NCI-H2107 (cell line): ENCODE measurements at places on chromosomes 6 and 20.

DNA sequence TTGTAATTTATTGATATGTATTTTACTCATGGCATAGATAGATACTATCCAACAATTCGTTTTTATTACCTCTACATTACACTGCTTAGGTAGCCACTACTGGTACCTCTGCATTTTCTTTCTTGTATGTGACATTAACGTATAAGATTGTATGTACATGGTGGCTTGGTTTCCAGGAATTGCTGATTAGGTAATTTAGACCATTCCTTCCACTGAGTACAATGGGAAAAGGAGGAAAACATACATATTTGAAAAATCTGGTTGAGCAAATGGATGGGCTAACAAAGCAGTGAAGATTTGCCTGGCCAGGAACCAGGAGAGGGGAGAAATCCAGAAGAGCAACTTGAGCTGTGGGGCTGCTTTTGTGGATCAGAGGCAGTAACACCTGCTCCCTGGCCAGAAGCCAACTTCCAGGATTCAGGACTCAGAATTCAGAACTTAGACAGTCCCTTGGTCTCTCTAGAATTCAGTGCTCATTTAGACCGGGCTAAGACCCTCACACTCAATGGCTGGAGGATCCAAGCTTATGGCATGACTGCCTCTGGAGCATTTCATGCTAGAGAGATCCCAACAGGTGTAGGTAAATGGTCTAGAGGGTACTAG is 17.9 kb upstream of the MICB start:
- DNase-seq = peak; percentile 1

DNA sequence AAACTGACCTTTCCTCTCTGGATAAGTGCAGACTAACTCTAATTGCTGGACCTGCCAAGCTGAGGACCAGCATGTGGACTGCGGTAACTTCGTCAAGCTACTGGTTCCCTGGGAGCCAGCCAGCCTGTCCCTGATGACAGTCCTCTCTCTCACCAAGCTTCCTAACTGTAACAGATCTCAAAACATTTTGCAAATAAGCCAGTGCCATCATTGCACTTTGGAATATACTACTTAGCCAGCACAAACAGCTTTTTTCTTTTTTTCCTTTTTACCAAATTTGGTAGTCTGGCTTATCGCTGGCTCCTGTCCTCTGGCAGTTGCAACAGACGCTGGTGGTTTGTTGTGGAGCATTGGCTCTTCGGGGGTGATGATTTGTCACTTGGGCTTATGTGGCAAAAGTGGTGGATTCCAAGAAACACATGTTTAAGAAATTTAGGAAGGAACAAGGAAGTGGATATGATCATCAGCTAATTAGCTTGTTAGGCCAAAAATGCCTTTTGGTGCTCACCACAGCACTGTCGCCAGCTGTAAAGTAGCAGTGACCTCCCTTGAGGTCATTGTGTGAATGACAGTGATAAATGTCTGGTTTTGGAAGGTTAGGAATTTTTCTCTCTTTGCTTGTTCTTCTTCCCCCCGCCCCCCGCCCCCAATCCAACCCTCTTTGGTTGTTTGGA is 171.7 kb downstream of the CLIC5 start:
- DNase-seq = no peak

DNA sequence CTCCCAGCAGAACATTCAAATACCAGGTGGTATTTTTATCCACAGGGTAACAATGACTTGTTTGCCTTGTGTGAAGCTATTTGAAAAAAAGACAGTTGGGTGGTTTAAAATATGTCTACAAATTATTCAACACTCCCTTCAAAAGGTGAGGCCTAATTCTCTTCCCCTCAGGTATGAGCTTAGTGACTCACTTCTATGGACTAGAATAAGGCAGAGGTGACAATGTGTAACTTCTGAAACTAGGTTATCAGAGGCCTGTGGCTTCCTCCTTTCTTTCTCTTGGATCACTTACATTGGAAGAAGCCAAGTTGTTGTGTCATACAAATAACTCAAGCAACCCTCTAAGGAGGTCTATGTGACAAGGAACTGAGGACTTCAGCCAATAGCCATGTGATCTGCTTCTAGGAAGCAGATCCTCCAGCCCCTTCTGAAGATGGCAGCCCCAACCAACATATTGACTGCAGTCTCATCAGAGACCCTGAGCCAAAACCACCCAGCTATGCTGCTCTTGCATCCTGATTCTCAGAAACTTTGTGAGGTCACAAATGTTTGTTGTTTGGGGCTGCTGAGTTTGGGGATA is 102.6 kb downstream of the SNAP25 start:
- no peak for DNase-seq

DNA sequence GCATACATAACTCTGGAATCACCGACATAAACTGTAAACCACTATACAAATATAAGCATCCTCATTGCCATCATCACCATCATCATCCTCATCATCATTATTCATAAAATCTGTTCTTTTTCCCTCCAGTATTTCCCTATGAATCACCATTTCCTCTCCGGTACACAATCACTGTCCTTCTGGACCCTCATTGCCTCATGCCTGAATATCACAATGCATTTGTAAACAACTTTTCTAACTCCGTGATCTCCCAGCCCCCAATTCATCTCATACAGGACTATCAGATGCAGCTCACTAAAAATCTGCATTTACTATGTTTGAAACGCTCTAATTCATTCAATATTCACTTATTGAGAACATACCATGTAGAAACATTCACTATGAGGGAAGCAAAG is 339.7 kb downstream of the TBC1D32 start:
- no peak for DNase-seq

DNA sequence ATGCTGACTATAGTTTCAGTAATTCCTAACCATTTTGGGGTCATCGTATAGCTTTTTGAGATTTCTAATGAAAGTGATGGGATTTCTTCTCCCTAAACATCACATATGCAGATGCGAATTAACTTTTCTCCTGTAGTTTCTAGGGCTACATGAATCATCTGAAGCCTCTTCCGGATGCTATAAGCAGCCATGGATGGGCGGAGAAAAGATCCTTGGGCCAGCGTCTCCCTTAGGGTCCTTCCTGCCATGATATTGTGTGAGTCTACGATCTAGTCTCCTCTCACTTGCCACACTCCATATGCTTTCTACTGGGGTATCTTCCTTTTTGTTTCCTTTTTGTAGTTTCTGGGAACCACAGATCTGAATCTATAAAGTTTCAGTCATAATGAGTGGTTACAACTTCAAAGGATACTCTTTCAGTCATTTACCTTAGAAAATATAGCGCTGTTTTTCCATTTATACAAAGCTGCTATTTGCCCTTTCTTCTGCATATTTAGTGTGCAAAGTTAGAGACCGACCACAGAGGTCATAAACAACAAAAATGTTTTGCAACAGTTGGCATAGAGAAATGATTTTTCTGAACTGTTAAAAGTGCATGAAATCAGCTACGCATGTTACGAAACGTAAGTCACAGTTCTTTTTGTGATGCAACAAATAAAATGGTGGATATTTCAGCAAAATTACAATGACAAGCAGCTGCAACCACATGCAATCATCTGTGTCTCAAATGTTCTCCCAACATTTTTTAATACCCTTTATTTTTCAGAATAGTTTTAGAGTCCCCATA is 396.2 kb upstream of the SLC35B3 start:
- no peak for DNase-seq

GRCh38 chr6:129382916-129383315 is 327.1 kb downstream of the ARHGAP18 start:
- no peak for DNase-seq

DNA sequence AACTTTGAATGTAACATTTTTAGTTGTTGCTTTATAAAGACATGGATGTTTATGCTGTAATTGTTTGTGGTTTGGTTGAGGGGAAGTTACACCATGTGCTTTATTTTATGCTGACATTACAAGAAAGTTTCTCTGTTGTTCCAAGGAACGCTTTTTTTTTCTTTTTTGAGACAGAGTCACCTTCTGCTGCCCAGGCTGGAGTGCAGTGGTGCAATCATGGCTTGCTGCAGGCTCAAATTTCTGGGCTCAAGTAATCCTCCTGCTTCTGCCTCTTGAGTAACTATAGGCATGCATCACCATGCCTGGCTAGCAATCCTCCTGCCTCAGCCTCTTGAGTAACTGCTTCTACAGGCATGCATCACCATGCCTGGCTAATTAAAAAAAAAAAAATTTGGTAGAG is 21.0 kb upstream of the IFNGR1 start:
- no peak for DNase-seq

- DNase-seq = no peak
Measured at GRCh38 chr6:105793130-105793529, 293.0 kb upstream of the PRDM1 start.

- no peak for DNase-seq
Measured at GRCh38 chr6:107943626-107944439, 14.2 kb downstream of the SEC63 start.
